ENCODE measurements at places on chromosomes 1 and 21.
A peak's percentile ranks its signal among the peaks of the same experiment; 100 is the strongest.

GRCh38 chr1:66542811-66543767 lies 9.1 kb downstream of the SGIP1 start:
- peak; percentile 59 for DNase-seq

GRCh38 chr1:243903895-243904294 lies 53.9 kb upstream of the AKT3 start:
- DNase-seq: no peak

DNA sequence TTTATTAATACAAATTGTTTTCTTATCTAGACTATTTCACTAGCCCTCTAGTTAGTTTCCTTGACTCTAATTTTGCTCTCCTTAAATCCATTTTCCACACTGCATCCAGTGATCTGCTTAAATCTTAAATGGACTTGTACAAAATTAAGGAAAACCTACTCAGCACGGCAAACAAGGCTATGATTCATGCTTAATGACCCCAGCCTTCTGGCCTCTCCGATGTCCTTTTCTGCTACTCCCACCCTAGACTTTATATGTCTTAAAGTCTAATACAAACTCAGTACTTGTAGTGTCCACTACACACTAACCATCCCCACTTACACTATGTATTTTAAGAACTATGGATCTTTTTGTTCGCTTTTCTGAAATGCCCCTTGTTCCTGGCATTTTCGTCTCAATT lies 2.2 kb downstream of the TMED5 start:
- DNase-seq: no peak

- no peak for DNase-seq
Measured at GRCh38 chr1:211318576-211319280, 7.9 kb upstream of the TRAF5 start.

- DNase-seq: no peak
Measured at GRCh38 chr1:24828887-24829192, 83.6 kb downstream of the CLIC4 start.

- DNase-seq: no peak
Measured at GRCh38 chr1:40651138-40651857, 14.2 kb downstream of the RIMS3 start.

DNA sequence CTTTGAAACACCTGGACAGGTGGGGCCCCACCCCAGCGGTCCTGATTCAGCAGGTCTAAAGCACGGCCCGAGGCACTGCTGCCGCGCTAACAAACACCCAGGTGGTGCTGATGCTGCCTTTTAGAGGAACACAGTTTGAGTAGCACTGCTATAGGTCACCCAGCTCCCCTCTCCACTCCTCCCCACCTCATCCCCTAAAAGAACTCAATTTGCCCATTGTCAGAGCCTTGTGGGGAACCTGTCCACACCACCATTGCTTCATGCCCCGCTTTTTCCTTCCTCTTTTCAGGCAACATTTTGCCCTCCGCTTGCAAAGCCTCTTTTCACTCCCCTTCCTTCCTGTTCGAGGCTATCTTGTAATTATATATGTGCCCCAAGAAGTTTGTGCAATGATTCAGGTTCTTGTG lies 26.2 kb upstream of the PADI4 start:
- DNase-seq: peak; percentile 81

DNA sequence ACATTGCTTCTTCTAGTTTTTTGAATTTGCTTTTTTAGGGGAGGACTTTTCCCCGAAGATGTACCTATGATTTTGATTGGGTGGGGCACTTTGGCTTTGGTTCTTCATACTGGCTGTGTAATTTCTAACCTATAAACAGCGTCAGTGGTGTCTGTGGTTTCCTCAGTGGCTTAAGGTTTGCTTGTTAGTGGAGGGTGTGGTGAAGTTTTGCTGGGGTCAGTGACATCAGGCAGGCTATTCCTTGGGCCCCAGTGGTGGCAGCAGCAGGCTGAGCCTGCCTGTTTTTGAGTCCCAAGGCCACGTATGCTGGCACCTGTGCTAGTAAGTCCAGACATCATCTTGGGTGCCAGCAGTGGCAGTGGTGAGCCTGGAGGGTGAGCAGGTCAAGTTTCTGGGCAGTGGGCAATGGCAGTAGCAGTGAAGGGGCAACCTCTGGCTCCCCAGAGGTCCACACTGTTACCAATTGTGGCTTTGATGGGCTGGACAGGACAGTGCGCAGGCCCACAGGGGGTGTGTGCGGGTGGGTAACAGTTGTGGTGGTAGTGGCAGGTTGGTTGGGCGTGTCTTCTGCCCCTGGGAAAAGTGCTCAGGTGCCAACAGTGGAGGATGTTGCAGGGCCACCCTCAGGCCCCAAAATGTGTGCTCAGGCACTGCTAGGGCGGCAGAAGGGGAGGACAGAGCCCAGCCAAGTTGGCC lies 54.9 kb upstream of the B3GALT2 start:
- no peak for DNase-seq

DNA sequence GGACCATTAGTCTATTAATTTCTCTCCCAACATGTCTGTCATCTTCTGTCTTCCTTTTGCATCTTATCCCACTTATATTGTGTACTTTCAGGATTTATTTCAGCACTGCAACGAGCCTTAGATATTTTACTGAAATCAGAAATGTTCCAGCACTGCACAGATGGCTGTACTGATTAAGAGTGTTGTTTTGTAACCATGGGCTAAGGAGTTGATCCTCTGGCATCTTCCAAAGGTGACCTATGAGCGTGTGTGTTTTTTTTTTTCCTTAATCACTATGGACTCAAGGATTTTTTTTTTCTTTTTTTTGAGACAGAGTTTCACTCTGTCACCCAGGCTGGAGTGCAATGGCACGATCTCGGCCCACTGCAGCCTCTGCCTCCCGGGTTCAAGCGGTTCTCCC lies 7.1 kb upstream of the DDX59 start:
- no peak for DNase-seq

DNA sequence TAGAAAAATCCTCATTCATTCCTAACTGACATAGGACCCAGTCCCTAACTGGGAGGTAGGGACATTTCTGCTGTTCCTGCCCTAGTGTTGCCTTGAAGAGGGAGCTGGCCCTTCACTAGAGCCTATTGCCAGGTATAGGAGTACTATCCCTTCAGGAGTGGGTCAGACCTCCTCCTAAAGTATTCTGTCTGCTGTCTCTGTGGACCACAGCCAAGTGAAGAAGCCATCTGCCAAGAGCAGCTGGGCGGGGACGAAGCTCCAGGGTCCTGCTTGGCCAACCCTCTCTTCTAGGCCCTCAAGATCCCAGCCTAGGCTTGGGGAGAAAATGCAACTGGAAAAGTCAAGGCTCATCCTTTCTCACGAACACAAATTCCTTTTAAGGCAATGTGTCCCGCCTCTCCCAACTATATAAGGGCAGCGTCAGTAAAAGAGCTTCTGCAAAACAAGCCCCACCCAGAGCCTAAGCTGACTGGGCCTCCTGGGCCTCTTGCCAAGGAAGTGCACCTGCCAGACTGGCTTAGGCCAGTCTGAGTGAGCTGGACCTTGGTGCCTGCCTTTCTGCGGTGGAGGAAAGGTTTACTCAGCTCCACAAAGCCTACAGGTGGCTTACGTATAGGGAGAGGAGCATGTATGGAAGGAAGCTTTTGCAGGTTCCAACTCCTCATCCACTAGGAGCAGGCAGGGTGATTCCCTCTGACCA lies 638 bp upstream of the TUFT1 start:
- DNase-seq: peak; percentile 100

- DNase-seq: no peak
Measured at GRCh38 chr1:35564884-35565741, 7.5 kb downstream of the NCDN start.

- no peak for DNase-seq
Measured at GRCh38 chr21:26007951-26008498, 162.5 kb downstream of the APP start.

DNA sequence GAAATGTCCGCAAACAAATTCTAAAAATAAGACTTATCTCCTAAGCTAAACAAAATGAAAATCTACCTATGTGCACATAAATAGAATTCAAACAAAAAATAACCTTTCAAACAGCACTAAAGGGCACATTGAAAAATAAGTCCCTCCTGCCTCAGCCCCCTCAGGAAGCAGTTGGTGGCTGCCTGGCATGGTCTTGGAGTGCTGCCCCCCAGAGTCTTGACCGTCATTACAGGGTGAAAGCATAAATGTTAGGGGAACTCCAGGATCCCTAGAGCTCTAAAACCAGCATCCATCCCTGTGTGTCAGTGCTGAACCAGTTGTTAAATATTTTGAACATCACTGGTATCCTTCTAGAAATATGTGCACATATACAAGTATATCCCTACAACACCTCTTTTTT lies 6.5 kb upstream of the NPL start:
- no peak for DNase-seq

DNA sequence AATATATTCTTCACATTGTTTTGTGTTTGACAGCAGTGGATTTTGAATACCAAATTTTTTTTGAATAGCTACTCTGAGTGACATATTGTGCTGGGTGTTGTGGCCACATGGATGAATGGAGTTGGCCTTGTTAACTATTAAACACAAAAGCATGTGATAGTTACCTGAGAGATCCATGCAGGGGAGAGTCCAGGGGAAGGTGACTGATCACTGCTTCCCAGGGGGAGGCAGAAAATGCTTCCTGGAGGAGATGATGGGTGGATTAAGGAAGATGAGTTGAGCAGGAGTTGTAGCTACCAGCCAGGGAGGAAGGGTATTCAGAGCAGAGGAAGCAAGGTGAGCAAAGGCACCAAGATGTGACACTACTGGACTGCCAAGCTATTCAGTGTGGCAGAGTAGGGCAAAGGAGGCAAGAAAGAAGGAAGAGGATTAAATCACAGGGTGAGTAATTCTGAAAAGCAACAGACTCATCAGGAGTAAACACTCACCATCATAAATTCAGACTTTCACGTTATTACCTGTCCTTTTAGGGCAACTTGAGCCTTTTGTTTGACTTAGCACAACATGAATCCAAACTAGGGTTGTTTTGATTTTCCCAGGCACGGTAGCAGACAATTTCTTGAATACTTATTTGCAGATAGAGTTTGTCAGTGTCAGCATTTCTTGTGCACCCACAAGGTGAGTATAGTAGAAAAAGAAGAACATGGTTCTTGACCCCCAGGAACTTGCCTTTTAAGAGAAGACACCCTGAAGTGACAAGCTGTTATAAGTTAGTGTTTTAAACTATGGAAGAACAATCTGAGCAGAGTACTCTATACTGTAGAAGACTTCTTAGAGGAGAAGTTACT lies 4.2 kb downstream of the CD46 start:
- DNase-seq: no peak

GRCh38 chr1:91884459-91885212 lies 1.3 kb downstream of the TGFBR3 start:
- DNase-seq: peak; percentile 38

DNA sequence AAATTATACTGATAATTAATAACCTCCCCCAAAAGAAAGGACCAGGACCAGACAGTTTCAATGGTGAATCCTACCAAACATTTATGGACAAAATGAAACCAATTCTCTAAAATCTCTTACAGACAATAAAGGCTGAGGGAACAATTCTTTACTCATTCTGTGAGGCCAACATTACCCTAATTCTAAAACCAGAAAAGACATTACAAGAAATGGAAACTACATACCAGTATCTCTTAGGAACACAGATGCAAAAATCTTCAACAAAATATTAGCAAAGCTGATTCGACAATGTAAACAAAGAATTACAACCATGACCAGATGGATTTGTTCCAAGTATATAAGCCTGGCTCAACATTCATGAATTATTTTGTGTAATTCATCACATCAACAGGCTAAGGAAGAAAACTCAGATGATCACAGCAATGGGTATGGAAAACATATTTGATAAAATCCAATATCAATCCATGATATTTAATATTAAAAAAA lies 8.6 kb downstream of the TMED5 start:
- DNase-seq: no peak

DNA sequence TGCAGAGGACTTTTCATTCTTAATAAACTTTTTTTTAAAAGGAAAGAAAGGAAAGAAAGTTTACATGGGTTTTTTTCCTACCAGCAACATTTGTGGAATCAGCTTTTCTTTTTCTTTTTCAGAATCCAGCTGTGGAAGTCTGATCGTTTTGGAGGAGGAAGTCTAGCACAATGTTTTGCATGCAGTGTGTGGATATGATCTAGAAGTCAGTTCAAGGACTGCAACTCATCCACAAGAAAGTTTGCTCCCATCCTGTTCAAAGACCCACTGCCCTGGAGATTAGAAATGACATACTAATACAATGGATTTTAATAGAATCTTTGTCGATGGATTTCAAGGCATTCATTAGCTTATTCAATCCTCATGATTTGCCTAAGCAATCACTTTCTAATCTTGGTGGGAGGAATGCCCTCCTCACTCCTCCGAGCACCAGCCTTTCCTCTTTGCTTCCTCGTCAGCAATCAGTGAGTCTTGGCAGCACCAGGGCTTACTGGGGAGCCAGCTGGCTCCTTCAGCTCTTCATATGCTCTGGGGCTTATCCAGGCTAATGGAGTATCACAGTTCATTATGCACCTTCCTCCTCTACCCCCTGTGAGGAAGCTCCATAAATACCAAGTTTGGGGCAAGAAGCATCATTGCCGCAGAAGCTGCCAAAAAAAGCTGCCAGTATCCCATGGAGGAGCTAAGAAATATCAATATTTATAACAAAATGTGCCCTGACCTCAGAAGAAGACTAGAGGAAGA lies 392.3 kb upstream of the PKN2 start:
- no peak for DNase-seq

GRCh38 chr1:164780863-164781262 lies 221.9 kb downstream of the PBX1 start:
- DNase-seq: no peak

- no peak for DNase-seq
Measured at GRCh38 chr1:116529681-116530080, 41.1 kb downstream of the CD58 start.

- no peak for DNase-seq
Measured at GRCh38 chr1:15573477-15573876, 11.4 kb downstream of the AGMAT start.

DNA sequence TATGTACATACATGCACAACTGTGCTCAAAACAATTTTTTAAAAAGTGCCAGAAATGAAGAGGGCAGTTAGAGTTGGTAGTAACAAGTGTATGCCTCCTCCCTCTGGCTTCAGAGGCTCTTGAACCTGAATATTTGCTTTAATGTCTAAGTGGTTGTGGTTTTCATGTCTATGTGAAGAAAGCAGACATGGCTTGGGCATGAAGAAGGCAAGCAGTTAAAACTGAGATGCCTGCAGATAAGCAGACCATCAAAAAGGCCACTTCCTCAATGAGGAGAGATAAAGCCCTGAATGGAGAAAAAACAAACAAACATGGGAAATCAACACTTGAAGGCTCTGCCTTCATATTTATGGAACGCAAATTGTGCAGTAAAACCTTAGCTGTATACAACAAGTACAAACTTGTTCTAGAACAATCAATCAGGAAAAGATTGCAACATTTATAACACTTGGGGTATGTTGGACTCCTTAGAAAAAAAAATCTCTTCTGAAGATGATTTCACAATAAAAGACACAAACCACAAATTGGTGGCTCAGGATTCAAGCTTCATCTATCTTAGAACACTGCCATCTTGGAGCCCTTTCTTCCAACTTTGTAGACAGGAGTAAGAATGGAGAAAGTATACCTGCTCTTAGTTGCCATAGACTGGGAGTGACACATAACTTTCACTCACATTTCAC lies 52.7 kb upstream of the PLA2G4A start:
- no peak for DNase-seq

- DNase-seq: no peak
Measured at GRCh38 chr1:30375156-30375555, 348.2 kb downstream of the MATN1 start.

- no peak for DNase-seq
Measured at GRCh38 chr21:28705616-28706015, 287.1 kb downstream of the LTN1 start.
